CD4-positive, alpha-beta T cell treated with Interleukin-1 beta for 1 hour (primary cell): ENCODE measurements at places on chromosomes 4 and X.
A peak's percentile ranks its signal among the peaks of the same experiment; 100 is the strongest.

DNA sequence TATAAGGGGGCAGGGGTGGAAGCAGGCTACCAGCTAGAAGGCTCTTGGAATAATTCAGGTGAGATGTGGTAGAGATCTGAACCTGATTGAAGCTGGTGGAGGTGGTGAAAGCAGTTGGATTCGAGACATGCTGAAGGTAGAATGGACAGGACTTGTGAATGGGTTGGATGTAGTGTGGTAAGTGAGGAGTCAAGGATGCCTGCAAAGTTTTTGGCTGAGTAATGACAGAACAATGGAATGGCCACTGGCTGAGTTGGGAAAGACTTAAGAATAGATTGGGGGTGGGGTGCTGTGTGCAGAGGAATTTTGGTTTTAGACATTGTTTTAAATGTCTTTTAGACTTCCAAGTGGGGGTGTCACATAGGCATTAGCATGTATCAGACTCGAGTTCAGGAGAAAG is 33.5 kb downstream of the HPF1 start:
- no peak for DNase-seq

DNA sequence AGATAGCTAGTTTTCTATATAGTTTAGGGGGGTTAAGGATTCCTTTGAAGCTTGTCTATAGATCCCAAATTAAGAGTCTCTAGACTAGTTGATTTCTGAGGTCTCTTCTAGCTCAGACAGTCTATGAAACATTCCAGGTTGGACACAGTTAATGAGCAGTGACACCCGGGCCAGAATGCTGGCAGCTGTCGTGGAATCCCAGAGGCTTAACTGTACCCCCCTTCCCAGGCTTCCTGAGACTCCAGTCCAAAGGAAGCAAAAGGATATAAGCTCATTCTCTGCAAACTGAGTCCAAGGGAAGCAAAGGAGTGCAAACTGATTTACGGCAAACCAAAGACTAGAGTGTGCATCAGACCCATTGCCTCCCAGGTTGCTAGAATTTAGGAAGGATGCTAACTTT is 62.9 kb downstream of the DCX start:
- DNase-seq, result no peak

DNA sequence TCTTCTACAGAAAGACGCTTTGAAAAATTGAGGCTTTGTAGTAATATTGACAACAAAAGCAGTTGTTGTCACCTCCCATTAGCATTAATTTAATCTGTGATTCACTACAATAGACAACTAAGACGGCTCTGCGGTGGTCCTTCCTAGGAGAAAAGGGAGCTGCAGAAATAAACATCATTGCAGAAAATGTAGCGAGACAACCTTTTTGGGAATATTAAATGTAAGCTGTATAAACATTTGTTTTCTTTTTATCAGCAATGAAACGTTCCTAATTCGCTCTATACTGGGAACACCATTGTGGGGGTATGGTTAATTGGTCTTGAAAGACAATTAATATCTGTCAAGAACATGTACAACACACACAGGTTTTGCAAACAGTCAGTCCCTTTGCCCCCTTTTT is 583.3 kb upstream of the TENM3 start:
- no peak for DNase-seq

- DNase-seq, result peak; percentile 63
Measured at GRCh38 chrX:134186362-134187121, 50.4 kb upstream of the CCDC160 start.

- no peak for DNase-seq
Measured at GRCh38 chr4:118353534-118354030, 779 bp upstream of the PRSS12 start.

DNA sequence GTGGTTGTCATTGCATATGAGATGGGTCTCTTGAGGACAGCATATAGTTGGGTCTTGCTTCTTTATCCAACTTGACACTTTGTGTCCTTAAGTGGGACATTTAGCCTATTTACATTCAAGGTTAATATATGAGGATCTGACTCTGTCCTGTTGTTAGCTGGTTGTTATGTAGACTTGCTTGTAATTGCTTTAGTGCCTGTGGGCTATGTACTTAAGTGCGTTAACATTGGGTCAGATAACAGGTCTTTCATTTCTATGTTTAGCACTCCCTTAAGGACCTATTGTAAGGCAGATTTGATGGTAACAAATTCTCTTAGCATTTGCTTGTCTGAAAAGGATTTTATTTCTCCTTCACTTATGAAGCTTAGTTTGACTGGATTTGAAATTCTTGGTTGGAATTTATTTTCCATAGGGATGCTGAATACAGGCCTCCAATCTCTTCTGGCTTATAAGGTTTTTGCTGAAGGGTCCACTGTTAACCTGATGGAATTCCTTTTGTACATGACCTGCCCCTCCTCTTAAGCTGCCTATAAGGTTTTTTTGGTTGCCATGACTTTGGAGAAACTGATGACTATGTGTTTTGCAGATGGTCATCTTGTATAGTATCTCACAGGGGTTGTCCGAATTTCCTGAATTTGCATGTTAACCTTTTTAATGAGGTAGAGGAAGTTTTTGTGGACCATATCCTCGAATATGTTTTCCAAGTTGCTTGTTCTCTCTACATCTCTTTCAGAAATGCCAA is 162.0 kb downstream of the NKX6-1 start:
- DNase-seq, result no peak

DNA sequence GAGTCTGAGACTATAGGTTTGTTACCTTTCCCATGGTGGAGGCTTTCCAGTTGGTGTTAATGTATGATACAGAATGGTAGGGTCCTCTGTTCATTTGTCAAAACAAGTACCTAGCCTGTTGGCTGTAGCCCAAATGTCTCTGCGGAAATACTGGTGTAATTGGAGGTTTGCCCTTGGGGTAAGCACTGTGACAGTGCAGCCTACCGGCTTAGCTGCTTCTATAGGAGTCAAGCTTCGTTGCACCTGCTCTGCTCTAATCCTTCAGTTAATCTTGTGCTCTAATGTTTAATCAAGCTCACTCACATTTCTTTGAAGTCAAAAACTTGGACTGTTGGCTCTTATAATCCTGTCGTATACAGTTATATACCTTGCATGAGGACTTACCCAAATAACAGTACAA is 203.4 kb downstream of the CCNG2 start:
- DNase-seq, result no peak

GRCh38 chr4:96835991-96836390 is 996.1 kb downstream of the PDHA2 start:
- DNase-seq, result no peak

GRCh38 chrX:47214435-47215077 is 3.9 kb upstream of the CDK16 start:
- DNase-seq, result no peak

- DNase-seq, result no peak
Measured at GRCh38 chrX:77450996-77451395, 3.8 kb downstream of the FGF16 start.

DNA sequence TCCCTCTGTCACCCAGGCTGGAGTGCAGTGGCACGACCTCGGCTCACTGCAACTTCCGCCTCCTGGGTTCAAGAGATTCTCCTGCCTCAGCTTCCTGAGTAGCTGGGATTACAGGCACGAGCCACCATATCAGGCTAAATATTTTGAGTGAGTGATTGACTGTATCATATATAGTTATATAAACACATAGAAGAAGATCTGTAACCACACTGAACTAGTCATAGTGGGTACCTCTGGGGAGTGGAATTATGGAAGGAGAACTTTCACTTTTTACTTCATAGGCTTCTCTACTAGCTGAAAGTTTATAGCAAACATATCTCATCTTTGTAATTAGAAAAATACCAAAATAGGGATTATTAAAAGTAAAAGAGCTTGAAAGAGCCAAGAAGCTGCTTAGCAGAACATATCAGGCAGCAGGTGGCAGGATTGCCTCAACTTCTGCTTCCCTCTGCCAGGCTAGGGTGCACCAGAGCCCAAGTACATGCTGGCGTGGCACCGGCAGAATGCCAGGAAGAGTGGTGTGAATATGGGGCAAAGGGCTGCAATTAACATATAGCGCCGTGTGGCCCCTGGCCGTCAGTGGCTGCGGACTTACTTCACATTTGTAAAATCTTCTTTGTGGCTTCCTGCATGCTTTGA is 39.5 kb upstream of the CD40LG start:
- peak; percentile 67 for DNase-seq

- no peak for DNase-seq
Measured at GRCh38 chrX:137427426-137427778, 138.5 kb upstream of the ZIC3 start.

DNA sequence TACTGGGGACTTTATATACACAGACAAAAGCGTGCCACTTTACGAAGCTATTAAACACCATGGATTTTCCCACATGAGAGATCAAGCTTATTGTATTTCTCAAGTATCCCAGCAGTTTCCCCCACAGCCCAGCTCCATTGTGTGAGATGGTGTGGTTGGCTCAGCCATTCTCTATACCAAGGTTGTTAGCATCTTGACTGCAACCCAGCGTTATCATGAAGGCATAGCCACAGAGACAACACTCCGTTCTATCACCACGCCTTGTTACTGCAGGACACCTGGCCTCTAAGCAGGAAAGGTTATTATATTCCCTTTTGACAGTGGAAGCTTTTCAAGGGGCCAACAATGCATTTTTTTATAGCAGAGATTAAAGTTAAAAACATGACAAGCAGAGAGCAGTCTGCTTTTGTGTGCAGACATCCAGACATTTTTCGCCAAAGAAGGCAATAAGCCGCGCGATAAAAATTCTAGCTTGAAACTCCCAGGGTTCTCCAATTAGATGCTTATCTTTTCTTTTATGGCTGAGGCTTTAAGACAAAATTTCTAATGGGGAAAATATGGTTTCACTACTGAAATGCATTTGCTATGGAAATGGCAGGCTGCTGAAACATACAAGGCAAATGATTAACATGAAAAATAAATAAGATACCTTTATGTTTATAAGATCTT is 206.1 kb downstream of the MID1 start:
- no peak for DNase-seq

GRCh38 chrX:74788545-74789086 is 136.6 kb downstream of the NEXMIF start:
- DNase-seq, result no peak

DNA sequence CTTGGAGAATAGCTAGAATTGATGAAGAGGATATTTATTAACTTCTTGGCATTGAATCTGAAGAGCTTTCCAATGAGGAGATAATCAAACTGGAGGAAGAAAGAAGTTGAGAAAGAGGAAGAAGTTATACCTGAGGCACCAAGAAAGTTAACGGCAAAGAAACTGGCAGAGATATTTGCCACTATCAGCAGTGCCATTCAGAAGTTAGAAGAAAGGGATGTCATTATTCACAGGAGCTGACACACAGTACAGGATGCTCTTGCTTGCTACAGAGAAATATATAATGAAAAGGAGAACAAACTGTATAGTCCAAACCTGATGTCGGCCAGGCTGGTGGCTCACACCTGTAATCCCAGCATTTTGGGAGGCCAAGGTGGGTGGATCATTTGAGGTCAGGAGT is 64.5 kb downstream of the MCUB start:
- DNase-seq, result no peak

DNA sequence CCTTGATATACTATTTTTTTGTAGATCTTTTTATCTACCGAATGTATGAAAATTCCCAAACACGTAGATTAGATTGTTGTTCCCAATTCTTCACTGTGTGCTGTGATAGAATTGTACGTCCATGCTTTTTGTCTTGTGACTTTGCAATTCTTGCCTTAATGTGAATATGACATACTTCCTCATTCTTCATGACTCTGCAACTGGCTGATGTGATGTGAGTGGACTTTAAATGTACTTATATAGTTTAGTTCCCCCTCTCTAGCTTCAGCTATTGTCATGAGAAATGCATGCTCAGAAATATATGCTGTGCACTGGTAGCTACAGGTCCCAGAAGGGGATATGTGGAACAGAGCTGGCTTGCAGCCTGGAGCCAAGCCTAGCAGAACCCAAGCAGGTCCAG is 89.4 kb downstream of the FTHL17 start:
- no peak for DNase-seq

DNA sequence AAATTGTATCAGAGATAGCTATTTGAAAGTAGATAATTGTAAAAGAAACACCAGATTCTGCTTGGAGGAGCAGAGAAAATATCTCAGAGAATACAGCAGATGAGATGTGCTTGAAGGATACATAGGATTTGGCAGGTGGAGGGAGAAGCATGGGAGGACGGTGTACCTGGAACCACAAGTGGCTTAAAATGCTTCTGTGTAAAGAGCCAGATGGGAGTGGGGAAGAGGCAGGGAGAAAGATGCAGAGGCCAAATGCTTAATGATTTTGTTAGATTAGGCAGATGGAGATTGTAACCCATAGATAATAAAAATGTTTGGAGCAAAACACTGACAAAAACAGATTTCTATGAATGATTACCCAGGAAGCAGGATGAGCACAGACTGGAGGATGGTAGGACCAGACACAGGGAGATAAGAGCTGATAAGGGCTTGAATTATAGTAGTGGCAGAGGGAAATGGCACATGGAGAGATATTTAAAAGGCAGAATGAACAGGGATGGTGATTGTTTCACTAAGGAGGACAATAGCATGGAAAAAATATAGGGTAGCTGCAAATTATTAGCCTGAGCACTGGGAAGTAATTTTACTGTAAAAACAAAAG is 145.7 kb upstream of the TBC1D9 start:
- DNase-seq, result no peak

GRCh38 chr4:94595880-94596483 is 144.2 kb downstream of the PDLIM5 start:
- peak; percentile 42 for DNase-seq

- DNase-seq, result peak; percentile 35
Measured at GRCh38 chrX:40104985-40105834, 7.5 kb upstream of the BCOR start.

DNA sequence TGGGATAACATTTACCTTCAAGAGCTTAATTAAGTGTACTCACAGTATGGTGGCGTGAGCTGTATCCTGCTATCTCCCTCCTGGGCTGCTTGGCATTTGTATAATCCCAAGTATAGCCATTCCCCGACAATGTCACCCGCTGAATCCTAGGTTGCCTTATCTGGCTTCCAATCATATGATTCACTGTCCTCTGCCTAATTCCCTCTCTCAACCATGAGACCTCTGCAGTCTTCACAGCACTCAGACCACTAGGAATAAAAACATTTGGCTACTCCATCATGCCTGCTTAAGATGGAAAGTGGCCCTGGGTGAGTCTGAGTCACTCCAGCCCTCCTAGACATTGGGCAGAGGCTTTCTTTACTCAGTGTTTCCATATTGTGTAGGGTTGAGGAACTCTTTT is 28.9 kb upstream of the WDFY3 start:
- DNase-seq, result no peak

DNA sequence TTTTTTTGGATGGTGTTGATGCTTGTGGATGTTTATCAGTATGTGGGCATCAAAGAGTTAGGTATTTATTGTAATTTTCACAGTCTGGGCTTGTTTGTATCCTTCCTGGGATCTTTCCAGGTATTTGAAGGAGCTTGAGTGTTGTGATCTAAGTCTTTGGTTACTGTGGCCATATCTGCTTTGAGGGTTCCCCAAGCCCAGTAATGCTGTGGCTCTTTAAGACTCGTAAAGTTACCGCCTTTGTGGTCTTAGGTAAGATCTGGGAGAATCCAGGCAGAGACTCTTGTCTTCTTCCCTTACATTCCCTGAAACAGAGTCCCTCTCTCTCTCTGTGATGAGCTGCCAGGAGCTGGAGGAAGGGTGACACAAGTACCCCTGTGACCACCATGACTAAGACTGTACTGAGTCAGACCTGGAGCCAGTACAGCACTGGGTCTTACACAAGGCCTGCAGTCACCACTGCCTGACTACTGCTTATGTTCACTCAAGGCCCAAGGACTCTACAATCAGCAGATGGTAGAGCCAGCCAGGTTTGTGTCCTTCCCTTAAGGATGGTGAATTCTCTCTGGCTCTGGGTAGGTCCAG is 62.2 kb downstream of the FMR1NB start:
- DNase-seq, result no peak
